Stimulated activated CD4-positive, alpha-beta T cell treated with anti-CD3 and anti-CD28 coated beads, Interleukin-15, amount 100 ng/mL, for 1 hour (primary cell): ENCODE measurements at places on chromosomes 5 and 9.

GRCh38 chr5:124404796-124405195, 341.6 kb downstream of the ZNF608 start:
- DNase-seq = no peak

DNA sequence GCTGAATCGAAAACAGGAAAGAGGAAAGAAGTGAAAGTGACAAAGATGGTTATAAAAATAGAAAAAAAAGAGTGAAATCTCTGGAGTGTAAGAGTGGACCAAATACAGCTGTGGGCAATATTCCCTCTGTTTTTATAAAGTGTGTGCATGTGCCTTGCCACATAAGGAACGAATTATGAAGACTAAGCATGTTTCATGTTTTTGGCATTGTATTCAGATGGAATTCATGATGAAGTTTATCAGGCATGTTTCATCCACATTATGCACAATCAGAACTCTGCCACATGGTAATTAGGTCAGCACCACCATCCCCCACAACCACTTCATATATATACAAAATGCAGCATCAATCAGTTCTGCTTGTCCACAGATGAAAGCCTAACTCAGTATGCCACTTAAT, 348.0 kb downstream of the ZNF608 start:
- no peak for DNase-seq

GRCh38 chr5:77210091-77210963, at the start of gene PDE8B:
PDE8B (plus strand) TSS chr5:77210680; CDS start chr5:77210926, 246 bp downstream.
- DNase-seq = no peak

DNA sequence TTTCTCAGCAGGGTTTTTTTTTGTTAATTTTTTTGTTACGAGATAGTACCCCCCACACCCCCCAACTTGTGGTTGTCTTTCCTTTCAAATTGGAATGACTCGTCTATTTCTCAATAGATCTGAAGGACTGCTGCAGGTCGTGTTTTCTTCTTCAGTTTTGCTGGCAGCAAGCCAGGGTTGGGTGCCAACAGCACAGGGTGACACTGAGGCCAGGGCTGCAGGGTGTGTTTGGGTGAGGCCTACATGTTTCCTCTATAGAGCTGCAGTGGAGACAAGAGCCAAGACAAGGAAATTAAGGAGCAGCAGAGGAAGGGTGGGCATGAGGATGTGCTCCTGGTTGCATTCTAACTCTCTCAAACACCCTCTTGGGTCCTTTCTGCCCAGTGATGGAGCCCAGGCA, 52.2 kb downstream of the NXNL2 start:
- no peak for DNase-seq

- DNase-seq = no peak
These were observed 330.6 kb downstream of the NR2F1-AS1 start for GRCh38 chr5:93250424-93250823.

DNA sequence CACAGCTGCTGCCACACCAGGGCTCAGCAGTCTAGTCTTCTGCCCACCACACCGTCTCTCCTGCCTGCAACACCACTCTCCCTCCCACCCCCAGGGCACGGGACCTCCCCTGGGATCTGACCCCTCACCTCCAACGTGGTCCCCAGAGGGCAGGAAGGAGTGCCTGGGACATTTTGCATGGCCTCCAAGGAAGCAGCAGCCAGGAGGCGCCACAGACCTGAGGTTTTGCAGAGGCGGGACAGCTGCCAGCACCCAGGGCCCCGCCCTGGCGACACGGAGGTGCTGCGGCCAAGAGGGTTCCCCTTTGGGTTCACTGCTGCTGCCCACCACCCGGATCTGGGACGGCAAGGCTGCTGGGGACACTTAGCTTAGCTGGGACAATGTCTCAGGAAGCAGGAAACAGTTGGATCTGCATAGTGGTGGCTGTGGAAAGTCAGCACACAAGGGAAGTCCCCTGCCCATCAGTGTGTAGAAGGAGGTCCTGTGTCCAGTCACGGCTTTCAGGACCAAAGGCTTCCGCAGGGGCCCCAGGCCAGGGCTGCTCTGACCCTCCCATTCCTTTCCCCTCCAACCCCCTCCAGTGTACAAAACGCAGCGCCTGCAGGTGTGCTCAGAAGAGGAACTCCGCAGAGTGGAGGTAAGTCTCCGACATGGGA, 13.8 kb downstream of the PROP1 start:
- no peak for DNase-seq
